Stimulated activated CD4-positive, alpha-beta T cell treated with anti-CD3 and anti-CD28 coated beads, Interleukin-4, amount 100 ng/mL, for 48 hours (primary cell): ENCODE measurements at places on chromosomes 11 and 22.

DNA sequence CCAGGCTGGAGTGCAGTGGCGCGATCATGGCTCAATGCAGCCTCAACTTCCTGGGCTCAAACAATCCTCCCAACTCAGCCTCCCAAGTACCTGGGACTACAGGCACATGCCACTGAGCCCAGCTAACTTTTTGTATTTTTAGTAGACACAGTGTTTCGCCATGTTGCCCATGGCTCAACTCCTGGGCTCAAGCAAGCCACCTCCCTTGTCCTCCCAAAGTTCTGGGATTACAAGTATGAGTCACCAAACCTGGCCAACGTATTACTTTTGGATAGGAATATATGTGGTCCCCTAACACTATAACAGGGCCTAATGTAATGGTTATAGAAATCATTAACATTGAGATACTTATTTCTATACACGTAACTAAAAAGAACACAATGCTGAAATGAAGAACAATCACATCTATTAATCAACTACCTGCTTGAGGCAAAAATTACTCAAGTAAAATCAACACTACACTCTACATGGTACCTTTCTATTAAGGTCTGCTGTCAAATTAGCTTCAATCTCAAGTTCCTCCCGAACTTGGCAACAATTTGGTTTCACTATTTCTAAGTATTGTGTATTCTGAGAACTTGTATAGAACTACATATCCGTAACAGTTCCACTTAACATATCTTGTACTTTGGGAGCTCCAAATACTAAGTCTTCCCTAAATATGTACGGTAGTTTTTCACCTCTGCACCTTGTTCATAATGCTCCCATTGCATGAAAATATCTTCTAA is 124.9 kb downstream of the FCHSD2 start:
- DNase-seq, result no peak

GRCh38 chr22:49883294-49883640 is 29.6 kb downstream of the ZBED4 start:
- no peak for DNase-seq

GRCh38 chr11:60348116-60348515 is 21.1 kb downstream of the MS4A6E start:
- DNase-seq, result no peak

DNA sequence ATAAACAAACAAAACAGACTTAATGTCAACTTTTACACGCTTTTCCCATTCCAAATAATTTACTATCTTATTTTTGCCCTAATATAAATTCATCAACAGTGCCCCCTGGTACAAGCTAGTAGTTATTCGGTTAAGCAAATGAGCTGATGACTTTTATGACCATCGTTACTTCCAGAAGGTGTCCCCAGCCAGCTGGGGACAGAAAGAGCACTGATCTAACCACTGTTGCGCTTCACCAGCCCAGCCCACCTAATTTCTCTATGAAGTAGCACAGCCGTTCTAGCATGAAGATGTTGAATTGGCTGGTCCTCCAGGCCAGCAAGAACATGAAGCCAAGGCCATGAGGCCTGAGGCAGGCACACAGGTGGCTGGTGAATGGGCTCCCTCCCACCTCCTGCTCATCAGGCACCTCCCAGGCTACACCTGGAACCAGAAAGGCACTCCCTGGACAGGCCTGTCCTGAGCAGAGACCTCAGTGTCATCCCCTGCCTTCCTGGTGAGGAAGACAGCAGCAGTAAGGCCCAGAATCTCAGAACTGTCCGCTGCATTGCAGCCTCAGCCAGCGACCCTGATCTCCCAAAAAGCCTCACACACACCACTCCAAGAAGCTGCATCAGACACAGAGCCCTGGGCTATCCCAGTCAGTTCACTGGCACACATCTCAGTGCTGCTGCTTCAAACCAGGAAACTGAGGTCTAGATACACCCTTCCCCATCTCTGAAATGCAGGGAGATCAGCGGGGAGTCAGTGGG is 12.9 kb downstream of the GNB1L start:
- DNase-seq, result no peak

- DNase-seq, result no peak
Measured at GRCh38 chr22:23845265-23846080, 6.7 kb upstream of the DERL3 start.

DNA sequence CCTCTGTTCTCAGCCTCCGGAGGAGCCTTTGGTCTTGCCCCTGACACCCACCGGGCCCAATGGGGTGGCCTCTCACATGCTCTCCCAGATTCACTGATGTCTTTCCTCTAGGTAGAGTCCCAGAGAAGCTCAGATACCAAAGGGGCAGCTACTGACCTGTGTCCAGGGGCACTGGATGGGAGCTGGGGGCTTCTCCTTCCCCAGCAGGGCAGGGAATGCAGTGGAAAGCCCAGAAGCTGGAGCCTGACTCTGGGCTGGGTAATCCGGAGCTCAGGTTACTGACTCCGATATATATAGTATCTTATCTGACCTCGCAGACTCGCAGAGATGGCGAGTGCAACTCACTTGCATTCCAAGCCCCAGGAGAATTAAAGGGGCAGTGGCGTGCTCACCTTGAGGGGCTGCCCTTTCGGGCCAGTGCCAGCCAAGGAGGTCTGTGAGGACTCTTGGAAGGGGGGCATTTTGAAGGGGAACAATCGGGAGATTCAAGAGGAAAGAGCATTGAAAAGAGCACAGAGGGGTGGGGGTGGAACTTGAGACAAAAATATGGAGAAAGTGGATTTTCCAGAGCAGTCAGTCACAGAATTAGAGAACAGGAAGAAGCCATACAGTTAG is 2.5 kb downstream of the USP2 start:
- no peak for DNase-seq

DNA sequence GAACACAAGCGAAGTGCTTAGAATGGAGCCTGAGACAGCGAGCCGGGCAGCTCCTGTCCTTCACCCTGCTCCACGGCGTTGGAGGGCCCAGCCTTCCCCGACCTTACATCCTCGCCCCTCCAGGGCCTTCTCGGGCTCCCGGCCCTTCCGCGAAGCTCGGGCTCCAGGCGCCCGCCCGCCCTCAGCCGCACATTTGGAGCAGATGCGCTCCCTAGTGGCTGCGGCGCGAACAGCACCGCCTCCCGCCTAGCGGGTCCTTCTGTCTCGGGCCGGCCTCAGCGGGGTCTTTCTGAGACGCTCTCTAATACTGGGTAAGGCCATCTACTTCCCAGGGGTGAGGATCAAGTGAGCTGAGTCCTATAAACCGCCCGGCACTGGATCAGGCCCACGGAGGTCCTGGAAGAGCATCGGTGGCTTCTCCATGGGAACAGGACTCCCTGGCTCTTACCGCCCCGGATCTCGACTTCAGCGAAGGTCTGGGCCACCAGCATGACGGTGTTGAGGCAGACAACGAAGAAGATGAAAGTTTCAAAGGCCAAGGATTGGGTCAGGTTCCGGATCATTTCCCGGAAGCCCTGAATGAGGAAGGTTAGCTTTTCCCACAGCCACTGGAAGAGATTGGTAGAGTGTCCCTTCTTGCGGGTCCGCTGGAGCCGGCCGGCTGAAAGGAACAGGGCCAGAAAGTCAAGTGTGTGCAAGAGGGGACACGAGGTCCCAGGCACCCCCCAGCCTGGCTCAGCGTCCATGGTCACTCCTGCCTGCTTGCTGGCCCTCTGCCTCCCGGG is 3.7 kb downstream of the CATSPER1 start:
- peak; percentile 63 for DNase-seq
